ENCODE measurements at places on chromosomes 12 and 14. TPM values are rescaled to one million over a fixed set of nuclear protein-coding genes. Genes with fewer than 3 reads are reported as not detected.

GRCh38 chr12:128707488-128707887 is 116.3 kb downstream of the SLC15A4 start:
- no peak overlapping the region for H3K4me3 ChIP-seq
- no peaks in the 10 kb centered on the region for H3K4me1 ChIP-seq
- DNase-seq = no peak
- H3K27me3 ChIP-seq = no peaks in the 10 kb centered on the region
- H3K27ac ChIP-seq = no peak overlapping the region
- H3K36me3 ChIP-seq = no peaks in the 10 kb centered on the region

GRCh38 chr12:68350753-68351152 is 18.6 kb upstream of the MDM1 start:
- H3K4me3 ChIP-seq = no peak overlapping the region
- H3K4me1 ChIP-seq = peaks cover 11% of the 10 kb centered on the region
- peaks cover 5% of the 10 kb centered on the region for H3K27me3 ChIP-seq
- H3K27ac ChIP-seq = no peak overlapping the region

DNA sequence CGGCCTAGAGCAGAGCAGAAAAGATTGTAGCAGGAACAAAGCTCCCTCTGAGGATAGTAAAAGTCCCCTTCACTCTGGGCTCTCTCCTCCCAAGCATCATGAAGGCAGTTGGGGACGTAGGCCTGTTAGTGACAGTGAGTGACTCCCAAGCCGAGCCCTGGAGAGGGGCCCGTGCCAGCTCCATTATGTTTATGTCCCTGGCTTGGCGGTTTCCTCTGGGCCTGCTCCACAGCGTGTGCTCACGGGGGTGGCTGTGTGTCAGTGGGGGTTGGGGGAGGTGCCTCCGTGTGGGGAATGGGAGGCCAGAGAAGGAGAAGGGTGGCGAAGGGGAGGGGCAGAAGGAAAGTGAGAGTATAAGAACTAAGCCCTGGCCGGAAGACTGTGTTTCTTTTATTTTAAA is 170.0 kb upstream of the VASH1 start:
- H3K36me3 ChIP-seq = no peaks in the 10 kb centered on the region
- no peak overlapping the region for H3K4me3 ChIP-seq
- peaks cover 7% of the 10 kb centered on the region for H3K27me3 ChIP-seq
- no peak overlapping the region for H3K27ac ChIP-seq

- H3K36me3 ChIP-seq = no peaks in the 10 kb centered on the region
- peaks cover 26% of the 10 kb centered on the region for H3K27me3 ChIP-seq
- H3K4me1 ChIP-seq = no peaks in the 10 kb centered on the region
- H3K4me3 ChIP-seq = no peak overlapping the region
- no peak overlapping the region for H3K27ac ChIP-seq
- no peak for DNase-seq
Measured at GRCh38 chr14:100731846-100732765, 5.4 kb downstream of the DLK1 start.

GRCh38 chr12:90170740-90171139 is 462.1 kb upstream of the ATP2B1 start:
- DNase-seq = no peak
- peaks cover 12% of the 10 kb centered on the region for H3K27me3 ChIP-seq
- H3K4me3 ChIP-seq = no peak overlapping the region
- no peaks in the 10 kb centered on the region for H3K36me3 ChIP-seq
- H3K27ac ChIP-seq = no peak overlapping the region

DNA sequence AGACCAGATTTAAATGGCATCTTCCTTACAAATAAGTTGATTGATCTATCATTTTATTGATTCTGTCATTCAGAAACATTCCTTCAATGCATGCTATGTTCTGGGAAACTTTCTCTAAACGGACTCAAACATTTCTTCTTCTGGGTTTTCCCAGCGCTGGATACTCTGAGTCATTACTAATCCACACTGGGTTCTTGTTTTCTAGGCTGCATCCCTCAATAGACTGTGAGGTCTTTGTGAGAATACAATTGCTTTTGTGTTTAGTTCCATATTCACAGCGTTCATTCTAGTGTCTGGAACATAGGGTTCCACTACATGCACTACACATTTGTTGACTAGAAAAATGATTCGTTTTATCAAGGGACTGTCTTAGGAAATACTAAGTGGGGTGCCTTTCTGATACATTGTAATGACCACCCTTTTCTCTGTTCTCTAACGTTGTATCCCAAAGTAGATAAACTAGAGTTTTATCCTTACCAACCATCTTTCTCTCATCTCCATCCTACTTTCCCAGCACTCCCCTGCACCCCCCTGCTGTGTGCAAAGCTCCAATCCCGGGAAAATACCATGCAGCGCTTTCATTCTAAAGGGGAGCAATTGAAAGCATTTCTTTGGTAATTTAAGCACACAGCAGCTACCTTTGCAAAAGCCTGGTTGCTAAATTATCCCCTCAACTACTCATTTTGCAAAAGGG is 878.7 kb downstream of the DIO2 start:
- no peaks in the 10 kb centered on the region for H3K36me3 ChIP-seq
- H3K4me3 ChIP-seq = no peak overlapping the region
- DNase-seq = no peak
- no peaks in the 10 kb centered on the region for H3K4me1 ChIP-seq
- no peak overlapping the region for H3K27ac ChIP-seq

DNA sequence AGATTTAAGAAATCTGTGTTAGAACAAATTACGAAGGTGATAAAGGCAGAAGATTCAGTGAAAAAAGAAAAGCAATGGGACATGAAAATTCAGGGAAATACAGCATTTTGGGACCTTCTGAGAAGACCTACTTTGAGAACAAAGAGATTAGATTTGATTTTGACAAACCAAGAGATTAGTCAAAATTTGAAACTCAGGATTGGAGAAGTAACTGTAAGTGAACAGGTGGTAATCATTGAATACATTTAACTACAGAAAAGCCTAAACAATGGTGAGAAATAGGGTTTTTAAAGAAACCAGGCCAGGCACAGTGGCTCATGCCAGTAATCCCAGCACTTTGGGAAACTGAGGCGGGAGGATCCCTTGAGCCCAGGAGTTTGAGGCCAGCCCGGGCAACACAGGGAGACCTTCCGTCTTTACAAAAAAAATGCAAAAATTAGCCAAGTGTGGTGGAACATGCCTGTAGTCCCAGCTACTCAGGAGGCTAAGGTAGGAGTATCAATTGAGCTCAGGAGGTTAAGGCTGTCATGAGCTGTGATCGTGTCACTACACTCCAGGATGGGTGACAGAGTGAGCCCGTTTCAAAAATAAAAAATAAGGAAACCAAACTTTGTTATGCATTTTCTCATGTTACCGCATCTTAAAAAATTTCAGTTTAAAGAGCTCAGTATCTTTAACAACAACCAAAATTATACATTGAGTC is 8.9 kb upstream of the SAV1 start:
- H3K27me3 ChIP-seq = no peaks in the 10 kb centered on the region
- no peak overlapping the region for H3K4me3 ChIP-seq
- H3K4me1 ChIP-seq = peaks cover 8% of the 10 kb centered on the region
- DNase-seq = no peak
- no peak overlapping the region for H3K27ac ChIP-seq

- DNase-seq = no peak
- H3K27me3 ChIP-seq = no peaks in the 10 kb centered on the region
- no peak within 1 kb of the TSS for H3K27ac ChIP-seq
Measured at GRCh38 chr12:50103767-50104321, at the start of gene GPD1. GPD1 (plus strand) TSS chr12:50104008; CDS start chr12:50104051, 43 bp downstream.

GRCh38 chr12:71128191-71128788 is 29.5 kb downstream of the TSPAN8 start:
- H3K36me3 ChIP-seq = no peaks in the 10 kb centered on the region
- DNase-seq = no peak
- no peaks in the 10 kb centered on the region for H3K27me3 ChIP-seq
- H3K27ac ChIP-seq = no peak overlapping the region
- H3K4me3 ChIP-seq = no peak overlapping the region

- no peak overlapping the region for H3K4me3 ChIP-seq
- H3K36me3 ChIP-seq = no peaks in the 10 kb centered on the region
- no peaks in the 10 kb centered on the region for H3K4me1 ChIP-seq
- peak; percentile 22 for DNase-seq
- no peak overlapping the region for H3K27ac ChIP-seq
- H3K27me3 ChIP-seq = no peaks in the 10 kb centered on the region
Measured at GRCh38 chr14:68655911-68656316, 137.0 kb downstream of the ZFP36L1 start.

- peaks cover 37% of the 10 kb centered on the region for H3K36me3 ChIP-seq
- H3K27me3 ChIP-seq = no peaks in the 10 kb centered on the region
- H3K4me1 ChIP-seq = peaks cover 1% of the 10 kb centered on the region
- H3K4me3 ChIP-seq = no peak overlapping the region
- no peak overlapping the region for H3K27ac ChIP-seq
Measured at GRCh38 chr12:4555804-4556203, 6.2 kb upstream of the DYRK4 start.

DNA sequence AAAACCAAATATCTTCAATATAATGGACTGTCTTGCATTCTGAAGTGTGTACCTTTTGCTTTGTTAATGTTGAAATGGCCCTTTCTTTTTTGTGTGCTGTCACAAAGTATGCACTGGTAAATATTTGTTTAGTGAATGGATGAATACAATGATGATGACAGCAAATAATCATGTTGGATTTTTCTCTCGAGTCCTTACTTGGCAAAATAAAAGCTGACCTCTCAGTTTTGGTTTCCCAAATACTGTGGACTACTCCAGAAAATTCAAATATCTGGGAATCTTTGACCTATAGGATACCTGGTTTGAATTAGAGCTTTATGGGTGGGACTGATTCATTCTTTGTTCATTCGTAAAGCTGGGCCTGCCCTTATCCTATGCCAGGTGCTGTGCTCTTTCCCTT is 5.5 kb downstream of the UBE3B start:
- DNase-seq = no peak
- peaks cover 19% of the 10 kb centered on the region for H3K4me1 ChIP-seq
- peaks cover 10% of the 10 kb centered on the region for H3K36me3 ChIP-seq

- no peaks in the 10 kb centered on the region for H3K36me3 ChIP-seq
- peaks cover 3% of the 10 kb centered on the region for H3K27me3 ChIP-seq
Measured at GRCh38 chr12:13764748-13765147, 216.7 kb downstream of the GRIN2B start.

GRCh38 chr12:20055856-20056255 is 312.5 kb upstream of the PDE3A start:
- H3K4me3 ChIP-seq = no peak overlapping the region
- H3K27me3 ChIP-seq = no peaks in the 10 kb centered on the region
- no peaks in the 10 kb centered on the region for H3K4me1 ChIP-seq
- DNase-seq = no peak
- H3K27ac ChIP-seq = no peak overlapping the region
- H3K36me3 ChIP-seq = no peaks in the 10 kb centered on the region

DNA sequence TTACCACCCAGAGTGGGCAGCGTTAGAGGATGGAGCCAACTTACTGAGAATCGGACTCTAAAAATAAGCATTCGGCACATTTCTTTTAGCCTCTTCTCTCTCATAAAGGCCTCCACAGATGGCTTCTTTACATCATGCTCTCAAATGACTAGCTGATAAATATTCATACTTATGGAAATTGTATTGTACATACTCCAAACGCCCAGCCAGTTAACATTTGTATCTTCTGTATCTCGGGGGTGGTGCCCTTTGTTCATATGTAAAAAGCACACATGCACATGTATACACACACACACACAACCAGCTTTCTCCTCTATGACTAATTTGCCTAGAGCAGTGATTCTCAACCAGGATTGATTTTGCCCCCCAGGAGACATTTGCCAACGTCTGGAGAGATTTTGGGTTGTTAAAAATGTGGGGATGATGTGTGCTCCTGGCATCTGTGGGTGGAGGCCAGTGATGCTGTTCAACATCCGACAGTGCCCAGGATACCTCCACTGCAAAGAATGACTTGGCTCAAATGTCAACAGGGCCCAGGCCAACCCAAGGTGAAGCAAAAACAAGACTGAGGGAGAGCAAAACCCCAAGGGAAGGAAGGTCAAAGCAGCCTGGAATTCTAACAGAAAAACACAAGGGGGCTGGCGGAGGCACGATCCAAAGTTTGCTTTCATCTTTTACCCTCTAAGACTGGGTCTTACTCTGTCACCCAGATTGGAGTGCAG is 15.2 kb upstream of the CDK2AP1 start:
- peaks cover 3% of the 10 kb centered on the region for H3K36me3 ChIP-seq
- no peak overlapping the region for H3K27ac ChIP-seq
- H3K4me3 ChIP-seq = no peak overlapping the region

GRCh38 chr14:77037938-77038568 is 9.5 kb upstream of the IRF2BPL start:
- no peaks in the 10 kb centered on the region for H3K36me3 ChIP-seq
- DNase-seq = peak; percentile 69
- peaks cover 78% of the 10 kb centered on the region for H3K4me1 ChIP-seq
- peak overlapping the region; percentile 82 for H3K27ac ChIP-seq
- no peaks in the 10 kb centered on the region for H3K27me3 ChIP-seq
- H3K4me3 ChIP-seq = peak overlapping the region; percentile 60

DNA sequence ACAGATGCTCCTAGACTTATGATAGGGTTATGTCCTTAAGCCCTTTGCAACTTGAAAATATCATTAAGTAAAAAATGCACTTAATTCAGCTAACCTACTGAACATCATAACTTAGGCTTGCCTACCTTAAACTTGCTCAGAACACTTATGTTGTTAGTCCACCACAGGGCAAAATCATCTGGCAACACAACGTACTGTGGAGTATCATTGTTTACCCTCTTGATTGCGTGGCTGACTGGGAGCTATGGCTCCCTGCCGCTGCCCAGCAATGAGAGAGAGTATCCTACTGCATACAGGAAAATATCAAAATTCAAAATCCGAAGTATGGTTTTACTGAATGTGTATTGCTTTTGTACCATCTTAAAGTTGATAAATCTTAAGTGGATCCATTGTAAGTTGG is 105.5 kb downstream of the SOX5 start:
- no peaks in the 10 kb centered on the region for H3K36me3 ChIP-seq
- no peaks in the 10 kb centered on the region for H3K4me1 ChIP-seq
- H3K27ac ChIP-seq = no peak overlapping the region
- DNase-seq = no peak
- no peaks in the 10 kb centered on the region for H3K27me3 ChIP-seq
- no peak overlapping the region for H3K4me3 ChIP-seq

GRCh38 chr12:10197879-10198278 is 14.8 kb upstream of the GABARAPL1 start:
- DNase-seq = no peak
- H3K36me3 ChIP-seq = no peaks in the 10 kb centered on the region
- H3K27me3 ChIP-seq = peaks cover 24% of the 10 kb centered on the region
- H3K4me1 ChIP-seq = peaks cover 10% of the 10 kb centered on the region

The TRHDE gene
- total RNA-seq = not detected

The ADCY4 gene
- 3.4 TPM for total RNA-seq

The IKZF4 gene
- total RNA-seq = 15.8 TPM

The SLC35E3 gene
- 10.8 TPM for total RNA-seq

The CEBPE gene
- 0.79 TPM for total RNA-seq

The SOX5 gene
- 0.50 TPM for total RNA-seq

The COL2A1 gene
- total RNA-seq = 0.33 TPM

The KLHL33 gene
- total RNA-seq = 0.59 TPM

The DACT1 gene
- 0.21 TPM for total RNA-seq
